ENCODE measurements at places on chromosomes 12 and 14. TPM values are rescaled to one million over a fixed set of nuclear protein-coding genes. Genes with fewer than 3 reads are reported as not detected.

- no peak for DNase-seq
Observed at GRCh38 chr14:70902184-70902583, 5.1 kb upstream of the PCNX1 start.

DNA sequence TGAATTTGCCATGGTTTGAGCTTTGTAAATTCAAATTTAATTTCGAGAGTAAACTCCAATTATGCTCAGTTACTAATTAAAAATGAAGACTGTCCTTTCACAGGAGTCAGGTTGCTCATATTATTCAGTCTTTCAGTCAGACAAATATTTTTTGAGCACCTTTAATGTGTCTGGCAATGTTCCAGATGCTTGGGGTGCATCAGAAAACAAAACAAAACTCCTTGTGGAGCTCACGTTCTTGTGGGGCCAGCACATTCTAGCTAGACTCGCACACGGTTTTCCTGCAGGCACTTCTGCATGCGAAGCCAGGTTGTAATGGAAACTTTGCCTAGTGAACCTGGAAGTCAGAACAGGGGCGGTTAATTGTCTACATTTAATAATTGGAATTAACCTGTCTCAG, 64.0 kb upstream of the ATF1 start:
- no peak for DNase-seq

VRTN gene
- not detected for polyA plus RNA-seq

GRCh38 chr12:46318037-46318436, 49.2 kb upstream of the SLC38A1 start:
- DNase-seq = no peak

RNASE2 gene
- 2.4 TPM for polyA plus RNA-seq

AHSA1 gene
- 149 TPM for polyA plus RNA-seq

GRCh38 chr12:67067453-67068203, 201.5 kb upstream of the CAND1 start:
- DNase-seq = no peak

DNA sequence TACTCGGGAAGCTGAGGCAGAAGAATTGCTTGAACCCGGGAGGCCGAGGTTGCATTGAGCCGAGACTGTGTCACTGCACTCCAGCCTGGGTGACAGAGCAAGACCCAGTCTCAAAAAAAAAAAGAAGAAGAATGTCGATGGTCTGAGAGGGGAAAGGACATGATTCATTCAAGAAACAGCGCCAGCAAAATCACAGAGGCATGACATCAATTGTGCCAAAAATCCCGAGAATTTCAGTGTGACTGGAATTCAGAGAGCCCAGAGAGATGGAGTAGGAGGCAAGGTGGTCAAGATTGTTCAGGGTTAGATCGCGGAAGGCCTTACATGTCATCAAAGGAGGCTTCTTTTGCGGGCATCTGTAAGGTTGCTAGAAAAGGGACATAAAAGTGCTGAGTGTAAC, 483.3 kb downstream of the VRK1 start:
- DNase-seq = peak; percentile 6

DNA sequence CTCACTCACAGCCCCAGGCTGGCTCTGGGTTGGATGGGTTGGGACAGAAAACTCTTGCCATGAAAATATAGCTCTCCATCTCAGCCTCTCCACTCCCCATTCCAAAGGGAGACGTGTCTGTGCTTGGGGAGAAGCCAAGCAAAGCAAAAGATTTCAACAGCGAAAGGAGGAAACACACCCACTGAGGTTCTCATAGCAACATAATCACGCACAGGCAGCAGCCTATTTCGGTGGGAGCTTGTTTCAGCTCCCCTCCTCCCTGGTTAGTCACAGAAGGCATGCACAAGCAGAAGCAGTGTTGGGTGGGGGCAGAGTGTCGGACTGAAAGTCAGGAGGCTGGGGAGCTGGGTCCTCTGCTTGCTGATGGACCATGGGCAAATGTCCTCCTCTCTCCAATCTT, 1.9 kb upstream of the PRMT8 start:
- DNase-seq = no peak

Data from kidney (tissue), 22 donors.